ENCODE measurements at places on chromosomes 5 and 9.
A peak's percentile ranks its signal among the peaks of the same experiment; 100 is the strongest.

- peak; percentile 3 for DNase-seq
Measured at GRCh38 chr9:71647094-71647591, 121.2 kb downstream of the CEMIP2 start.

- DNase-seq = no peak
Measured at GRCh38 chr5:147763791-147764525, 18.6 kb downstream of the JAKMIP2 start.

GRCh38 chr5:131405674-131406073 lies 141.8 kb downstream of the CDC42SE2 start:
- no peak for DNase-seq

DNA sequence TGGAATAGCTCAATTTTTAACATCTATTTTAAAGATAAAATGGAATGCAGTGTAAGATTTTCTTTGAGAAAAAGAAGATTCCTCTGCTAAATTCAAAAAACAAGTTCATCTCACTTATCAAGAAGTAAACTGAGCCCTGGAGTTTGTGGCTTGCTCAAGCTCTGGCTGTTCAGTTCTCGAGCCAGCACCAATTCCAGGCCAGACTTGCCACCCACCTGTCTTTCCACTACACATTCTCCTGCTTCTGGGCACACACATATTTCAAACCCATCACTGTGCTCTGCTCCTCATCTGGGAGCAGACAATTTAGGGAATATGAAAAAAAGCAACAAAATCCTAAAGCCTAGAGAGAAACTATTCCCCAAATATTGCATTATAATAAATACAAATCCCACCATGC lies 424.5 kb downstream of the ENC1 start:
- DNase-seq = no peak

GRCh38 chr9:98763986-98764745 lies 32.2 kb downstream of the ANKS6 start:
- DNase-seq = no peak

DNA sequence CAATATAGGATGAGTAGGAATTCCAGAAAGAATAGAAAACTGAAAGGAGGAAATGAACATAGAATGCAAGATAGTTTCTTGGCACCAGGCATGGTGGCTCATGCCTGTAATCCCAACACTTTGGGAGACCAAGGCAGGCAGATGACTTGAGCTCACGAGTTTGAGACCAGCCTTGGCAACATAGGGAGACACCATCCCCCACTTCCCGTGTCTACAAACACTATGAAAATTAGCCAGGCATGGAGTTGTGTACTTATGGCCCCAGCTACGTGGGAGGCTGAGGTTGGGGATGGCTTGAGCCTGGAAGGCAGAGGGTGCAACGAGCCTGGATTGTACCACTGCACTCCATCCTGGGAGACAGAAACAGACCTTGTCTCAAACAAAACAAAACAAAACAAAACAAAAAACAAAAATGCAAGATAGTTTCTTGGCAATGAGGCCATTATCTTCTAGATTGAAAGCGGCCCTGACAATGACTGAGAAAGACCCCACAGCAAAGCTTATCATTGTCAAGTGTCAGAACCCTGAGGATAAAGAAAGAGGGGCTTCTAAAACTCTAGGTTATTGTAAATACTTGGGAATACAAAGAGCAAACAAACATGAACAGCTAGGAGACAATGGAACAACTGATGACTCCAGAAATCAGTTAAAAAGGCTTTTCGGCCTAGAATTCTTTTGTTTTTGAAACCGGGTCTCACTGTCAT lies 9.2 kb downstream of the SQSTM1 start:
- no peak for DNase-seq

GRCh38 chr5:81787474-81788242 lies 36.8 kb upstream of the SSBP2 start:
- DNase-seq = no peak

- DNase-seq = no peak
Measured at GRCh38 chr5:174717826-174718455, 6.4 kb upstream of the MSX2 start.

DNA sequence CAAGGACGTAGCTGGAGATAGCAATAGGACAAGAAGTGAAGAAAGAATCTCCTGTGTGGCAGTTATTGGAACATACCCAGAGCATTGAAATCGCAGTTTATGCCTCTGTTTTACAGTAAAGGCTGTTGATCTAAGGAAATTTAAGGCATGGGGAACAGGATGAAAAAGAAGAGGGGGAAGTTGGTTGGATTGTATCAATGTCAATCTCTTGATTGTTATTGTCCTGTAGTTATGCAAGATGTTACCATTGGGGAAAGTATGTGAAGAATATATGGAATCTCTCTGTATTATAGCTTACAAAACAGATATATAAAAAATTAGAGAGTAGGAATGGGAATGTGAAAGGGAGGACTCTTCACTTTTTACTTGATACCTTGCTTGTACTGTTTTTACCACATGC lies 195.6 kb upstream of the NREP start:
- DNase-seq = no peak

DNA sequence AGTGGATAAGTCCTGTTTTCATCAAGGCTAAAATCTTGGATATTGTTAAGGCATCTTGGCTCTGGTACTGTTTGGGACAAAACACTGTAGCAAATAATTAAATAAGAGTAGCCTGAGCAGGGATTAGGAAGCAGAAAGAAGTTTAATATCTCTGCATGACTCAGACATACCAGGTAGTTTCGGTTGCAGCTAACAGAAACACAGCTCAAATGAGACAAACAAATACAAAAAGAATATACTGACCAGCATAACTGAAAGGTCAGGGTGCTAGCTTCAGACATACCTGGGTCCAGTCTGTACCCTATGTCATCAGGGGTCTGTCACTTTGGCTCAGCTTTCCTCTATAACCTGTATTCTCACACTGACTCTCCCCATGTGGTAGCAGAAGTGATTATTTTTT lies 156.4 kb upstream of the MAP3K1 start:
- no peak for DNase-seq

DNA sequence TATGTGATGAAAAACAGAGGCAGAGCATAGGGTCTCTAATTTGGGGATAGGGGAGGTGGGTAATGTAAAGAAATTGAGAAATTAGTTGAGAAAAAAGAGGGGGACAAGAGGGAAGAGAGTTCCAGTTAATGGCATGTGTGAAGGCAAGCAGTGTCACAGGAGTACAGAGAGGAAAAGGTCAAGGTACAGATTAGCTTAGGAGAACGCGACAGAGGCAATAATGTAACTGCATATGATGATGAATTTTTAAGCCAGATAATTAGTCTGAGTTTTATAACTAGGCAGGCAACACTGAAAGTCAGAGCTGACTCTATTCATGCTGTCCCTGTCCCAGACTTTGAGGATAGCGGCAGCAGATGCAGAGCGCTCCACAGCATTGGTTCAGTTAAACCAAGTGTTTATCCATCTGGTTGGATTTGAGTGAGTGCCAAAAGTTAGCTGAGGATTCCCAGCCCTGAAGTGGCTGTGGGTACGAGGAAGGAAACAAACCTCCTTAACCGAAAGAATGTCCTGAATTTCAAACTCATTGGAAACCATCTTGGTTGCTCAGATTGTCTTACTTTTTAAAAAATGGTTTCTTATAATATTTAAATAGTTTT lies 315.2 kb downstream of the ARHGAP26 start:
- DNase-seq = no peak

GRCh38 chr9:36503172-36504088 lies 69.3 kb upstream of the MELK start:
- DNase-seq = no peak

DNA sequence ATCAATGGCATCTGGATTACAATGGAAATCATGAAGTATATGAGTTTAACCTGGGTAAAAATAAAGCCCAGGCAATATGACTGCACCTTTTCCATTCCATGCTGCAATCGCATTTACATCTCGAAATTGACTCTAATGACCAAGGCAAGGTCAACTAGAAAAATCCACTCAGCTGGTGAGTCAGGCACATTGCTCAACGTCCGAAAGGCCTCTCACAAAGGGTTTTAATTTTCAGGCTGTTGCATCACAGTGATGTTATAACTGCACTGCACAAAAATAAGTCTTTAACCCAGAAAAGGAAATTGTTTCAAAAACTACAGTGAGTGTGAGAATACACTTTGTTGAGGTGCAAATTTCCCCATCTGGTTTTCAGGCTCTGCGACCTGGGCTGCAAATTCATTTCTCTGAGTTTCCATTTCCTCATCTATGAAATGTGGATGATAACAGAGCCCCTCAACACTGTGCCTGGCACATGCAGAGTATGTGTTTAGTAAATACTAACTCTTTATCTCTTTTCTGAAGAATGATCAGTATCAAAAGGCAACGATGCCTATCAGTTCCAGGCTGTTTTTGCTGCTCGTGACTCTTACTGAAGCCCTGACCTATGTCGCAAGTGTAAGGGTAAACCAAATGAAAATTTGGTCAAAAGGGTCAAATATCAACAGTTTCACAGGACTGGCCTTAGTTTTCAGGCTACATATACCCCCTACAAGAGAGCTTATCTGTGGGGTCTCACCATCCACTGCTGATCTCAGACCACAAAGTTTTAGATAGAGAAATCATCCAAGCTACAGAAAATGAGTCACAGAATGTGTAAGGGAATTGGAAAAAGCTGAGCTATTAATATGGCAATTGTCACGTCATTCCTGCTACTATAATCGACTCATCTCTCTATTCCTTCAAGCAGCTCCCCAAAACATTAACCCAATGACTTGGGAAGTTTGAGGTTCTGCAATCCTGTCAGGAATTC lies 4.1 kb downstream of the NFIL3 start:
- no peak for DNase-seq

- DNase-seq = no peak
Measured at GRCh38 chr9:68498816-68499215, 41.9 kb downstream of the TMEM252 start.

- DNase-seq = no peak
Measured at GRCh38 chr5:85671223-85671970, 946.3 kb upstream of the COX7C start.
